ENCODE measurements at places on chromosomes 12 and 14.
A peak's percentile ranks its signal among the peaks of the same experiment; 100 is the strongest.

- no peak for DNase-seq
Measured at GRCh38 chr14:44613061-44613712, 106.1 kb upstream of the FSCB start.

- no peak for DNase-seq
Measured at GRCh38 chr12:77766224-77766623, 64.5 kb upstream of the NAV3 start.

DNA sequence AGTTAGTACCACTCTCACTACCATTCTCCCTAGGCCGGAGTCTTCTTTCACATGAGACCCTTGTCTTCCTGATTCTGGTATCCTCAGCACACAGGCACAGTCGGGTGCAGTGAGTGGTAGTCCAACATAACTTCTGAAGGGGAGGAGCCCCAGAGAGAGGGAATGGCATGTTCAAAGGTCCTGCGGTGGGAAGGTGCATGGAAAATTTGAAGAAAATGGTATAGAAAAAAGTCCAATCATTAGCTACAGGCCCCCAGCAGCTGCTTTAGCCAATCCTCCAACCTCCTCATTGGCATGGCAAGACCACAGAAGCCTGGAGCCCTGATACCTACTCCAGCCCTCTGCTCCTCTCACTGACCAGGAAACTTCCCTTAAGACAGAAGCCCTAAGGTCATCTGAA lies 96.6 kb downstream of the ZFP36L1 start:
- DNase-seq, result no peak

DNA sequence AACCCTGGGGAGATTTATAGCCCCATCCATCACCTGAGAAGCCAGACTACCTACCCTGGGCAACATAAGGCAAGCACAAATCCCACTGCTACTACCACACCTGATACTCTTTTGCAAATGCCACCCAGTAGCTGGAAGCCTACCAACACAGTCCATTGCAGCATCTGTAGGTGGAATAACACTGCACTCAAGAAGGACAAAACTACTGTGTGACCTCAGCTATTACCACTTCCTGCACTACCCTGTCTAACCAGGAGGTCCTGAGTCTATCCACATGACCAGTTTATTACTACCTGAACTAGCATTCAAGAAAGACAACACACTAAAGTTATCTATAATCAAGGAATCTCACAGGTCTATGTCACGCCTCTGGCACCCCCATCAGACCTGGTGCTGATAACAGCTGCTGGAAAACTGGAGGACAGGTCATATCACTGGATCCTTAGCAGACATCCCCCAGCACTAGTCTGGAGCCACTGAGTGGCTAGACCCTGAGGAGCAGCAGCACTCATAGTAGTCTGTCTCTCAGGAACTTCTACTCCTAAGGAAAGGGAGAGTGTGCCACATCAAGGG lies 2.9 kb upstream of the CLEC1A start:
- no peak for DNase-seq

DNA sequence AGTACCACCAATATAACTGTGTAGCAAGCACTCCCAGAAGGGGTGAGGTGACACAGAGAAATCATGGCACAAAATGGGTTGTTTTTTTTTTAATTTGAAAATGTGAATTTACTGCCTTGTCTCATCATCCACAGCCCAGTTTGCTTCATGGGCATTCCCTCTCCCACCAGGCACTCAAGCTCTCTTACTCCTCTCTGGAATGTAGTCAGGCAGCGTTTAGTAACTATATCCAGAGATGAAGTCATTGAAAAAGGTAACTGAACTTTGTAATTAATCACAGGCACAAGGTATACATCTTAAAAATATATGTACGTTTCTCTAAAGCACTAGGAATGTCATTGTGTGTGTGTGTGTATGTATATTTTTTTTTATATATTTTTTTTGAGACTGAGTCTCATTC lies 91.4 kb downstream of the FAR2 start:
- DNase-seq, result no peak

- no peak for DNase-seq
Measured at GRCh38 chr12:130460611-130461446, 123.1 kb downstream of the PIWIL1 start.

DNA sequence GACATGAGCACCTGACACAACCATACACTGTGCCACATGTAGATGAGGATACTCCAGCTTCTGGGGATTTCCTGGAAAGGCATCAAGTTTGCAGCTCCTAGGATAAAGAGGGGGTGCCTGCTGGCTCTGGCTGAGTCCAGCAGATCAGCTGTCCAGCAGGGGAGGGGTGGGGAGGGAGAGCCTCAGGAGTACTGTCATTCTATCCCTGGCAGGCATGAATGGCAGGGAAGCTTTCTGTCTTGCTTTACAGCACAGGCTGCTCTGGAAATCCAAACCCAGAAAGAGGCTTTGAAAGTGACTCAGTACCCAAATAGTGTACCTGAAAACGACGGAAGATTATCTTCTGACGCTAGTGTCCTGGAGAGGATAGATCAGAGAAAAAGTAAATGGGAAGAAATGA lies 32.2 kb downstream of the SLC8A3 start:
- DNase-seq, result no peak

DNA sequence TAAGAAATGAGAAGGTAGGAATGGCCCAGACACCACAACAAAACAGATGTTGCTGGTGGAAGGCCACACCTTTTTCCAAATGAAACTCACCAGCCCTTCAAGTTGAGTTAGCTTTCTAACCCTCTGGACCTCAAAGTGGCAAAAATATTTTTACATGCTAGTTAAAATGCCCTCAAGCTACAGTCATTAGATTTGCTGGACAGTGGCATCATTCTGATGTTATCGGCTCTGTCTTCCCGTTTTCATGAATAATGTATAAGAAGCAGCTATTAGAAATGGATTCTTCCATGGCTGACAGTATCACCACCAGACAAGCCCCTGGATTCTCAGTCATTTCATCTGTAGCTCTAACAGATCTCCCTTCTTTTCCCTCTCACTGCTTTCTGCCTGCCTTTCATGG lies 37.1 kb upstream of the PLXNC1 start:
- DNase-seq, result no peak

- DNase-seq, result no peak
Measured at GRCh38 chr14:105471823-105472485, 2.7 kb upstream of the CRIP2 start.

- DNase-seq, result no peak
Measured at GRCh38 chr14:24847568-24848095, 202.3 kb downstream of the STXBP6 start.

GRCh38 chr12:118183711-118184110 lies 47.8 kb downstream of the PEBP1 start:
- DNase-seq, result no peak

DNA sequence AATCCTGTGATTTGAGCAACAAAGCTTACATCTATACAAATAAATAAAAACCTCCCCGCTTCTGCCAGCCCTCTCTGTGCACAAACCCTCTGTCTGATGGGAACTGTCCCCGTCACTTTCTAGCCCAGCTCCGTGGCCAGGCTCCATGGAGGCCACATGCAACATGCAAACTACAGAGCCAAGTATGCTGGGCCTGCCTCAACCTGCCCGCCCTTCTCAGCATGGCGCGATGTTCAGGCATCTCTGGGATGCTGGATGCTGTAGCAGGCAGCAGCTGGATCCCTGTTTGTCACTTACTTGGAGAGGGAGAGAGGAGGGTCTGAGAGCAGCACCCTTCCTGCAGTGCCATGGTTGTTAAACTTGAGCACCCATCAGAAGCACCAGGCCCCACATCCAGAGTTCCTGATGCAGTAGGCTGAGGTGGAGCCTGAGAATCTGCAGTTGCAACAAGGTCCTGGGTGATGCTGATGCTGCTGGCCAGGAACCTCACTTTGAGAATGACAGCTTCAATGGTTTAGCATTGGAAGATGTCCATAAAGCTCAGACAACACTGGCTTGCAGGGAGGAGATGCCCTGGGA lies 32.4 kb downstream of the CLMN start:
- no peak for DNase-seq

GRCh38 chr14:102087762-102088011 lies 843 bp upstream of the HSP90AA1 start:
- no peak for DNase-seq

- no peak for DNase-seq
Measured at GRCh38 chr12:116996621-116997020, 85.9 kb downstream of the FBXW8 start.

GRCh38 chr12:49507139-49507538 lies 31.7 kb upstream of the KCNH3 start:
- DNase-seq, result no peak

- no peak for DNase-seq
Measured at GRCh38 chr12:31297572-31298514, 28.1 kb downstream of the SINHCAF start.

- peak; percentile 65 for DNase-seq
Measured at GRCh38 chr12:49094160-49094974, at the start of gene DHH. Gene DHH, minus strand, starts transcription at chr12:49094801. Its CDS starts 289 bp downstream, at chr12:49094512.

GRCh38 chr12:6387541-6387940 lies 3.6 kb downstream of the LTBR start:
- no peak for DNase-seq

GRCh38 chr12:52403561-52403960 lies 2.6 kb downstream of the KRT82 start:
- no peak for DNase-seq

DNA sequence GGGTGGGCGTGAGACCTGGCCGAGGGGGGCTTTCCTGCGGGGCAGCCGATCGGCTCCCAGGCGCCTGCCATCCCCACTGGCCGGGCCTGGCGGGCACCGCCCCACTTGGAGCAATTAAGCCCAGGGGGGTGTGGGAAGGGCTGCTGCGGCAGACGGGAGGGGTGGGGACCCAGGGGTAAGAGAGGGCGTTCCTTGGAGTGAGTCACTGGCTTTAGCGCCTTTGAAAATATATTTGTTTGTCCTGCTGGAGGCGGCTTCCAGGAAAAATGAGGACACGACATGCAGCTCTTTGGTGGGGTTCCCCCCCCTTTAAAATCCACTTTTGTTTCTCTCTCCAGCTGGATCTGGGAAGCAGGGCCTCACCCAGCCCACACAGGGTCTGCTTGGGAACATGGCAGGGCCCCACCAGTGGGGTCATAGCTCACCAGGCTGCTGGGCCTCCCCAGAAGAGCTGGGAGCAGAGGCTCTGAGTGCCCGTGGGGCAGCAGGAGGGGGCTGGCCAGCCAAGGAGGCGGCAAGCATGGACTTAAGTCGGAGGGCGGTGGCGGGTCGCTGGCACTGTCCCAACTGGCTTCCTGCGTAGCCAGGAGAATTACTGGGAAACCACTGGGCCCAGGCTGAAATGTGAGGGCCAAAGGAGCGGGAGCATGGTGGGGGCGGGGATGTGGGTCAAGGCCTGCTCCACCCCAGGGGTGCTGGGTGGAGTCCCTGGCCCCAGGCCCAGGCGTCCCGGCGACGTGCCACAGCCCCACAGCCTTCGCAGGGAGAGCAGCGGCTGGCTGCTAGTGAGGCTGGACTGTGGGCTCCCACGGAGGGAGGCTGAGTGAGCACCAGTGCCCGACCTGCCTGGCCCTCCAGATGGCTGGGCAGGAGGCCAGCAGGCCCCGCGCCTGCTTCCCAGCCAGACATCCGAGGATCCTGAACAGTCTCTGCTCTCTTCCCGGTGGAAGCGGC lies 128.0 kb downstream of the RFLNA start:
- peak; percentile 74 for DNase-seq

DNA sequence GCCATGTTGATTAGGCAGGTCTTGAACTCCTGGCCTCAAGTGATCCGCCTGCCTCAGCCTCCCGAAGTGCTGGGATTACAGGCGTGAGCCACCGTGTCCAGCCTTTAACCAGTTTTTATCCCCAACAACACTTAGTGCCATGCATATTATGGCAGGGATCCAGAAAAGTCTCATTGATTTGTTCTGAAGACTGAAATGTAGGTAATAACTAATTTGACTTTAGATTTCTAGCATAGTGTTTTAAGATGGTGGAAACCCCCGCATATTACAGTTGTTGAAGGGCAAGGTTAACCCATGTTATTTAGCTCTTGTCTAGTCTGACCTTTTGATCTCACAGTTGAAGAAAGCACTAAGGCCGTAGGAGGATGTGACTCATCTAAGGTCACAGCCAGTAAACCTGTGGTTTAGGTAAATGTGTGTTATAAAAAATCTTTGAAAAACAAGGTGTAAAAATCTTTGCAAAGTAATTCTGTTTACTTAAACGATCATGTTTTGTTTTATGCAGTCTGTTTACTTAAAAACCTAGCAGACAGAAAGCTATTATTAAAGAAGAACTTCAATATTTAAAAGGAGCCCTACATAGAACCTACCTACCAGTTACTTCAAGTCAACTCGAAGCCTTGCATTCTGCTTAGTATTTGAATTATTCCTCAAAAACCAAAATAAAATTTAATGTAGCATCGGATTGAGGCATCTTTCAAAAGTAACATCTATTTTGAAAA lies 24.8 kb downstream of the BICDL1 start:
- DNase-seq, result no peak

GRCh38 chr12:115324949-115325593 lies 641.1 kb upstream of the TBX3 start:
- DNase-seq, result no peak

DNA sequence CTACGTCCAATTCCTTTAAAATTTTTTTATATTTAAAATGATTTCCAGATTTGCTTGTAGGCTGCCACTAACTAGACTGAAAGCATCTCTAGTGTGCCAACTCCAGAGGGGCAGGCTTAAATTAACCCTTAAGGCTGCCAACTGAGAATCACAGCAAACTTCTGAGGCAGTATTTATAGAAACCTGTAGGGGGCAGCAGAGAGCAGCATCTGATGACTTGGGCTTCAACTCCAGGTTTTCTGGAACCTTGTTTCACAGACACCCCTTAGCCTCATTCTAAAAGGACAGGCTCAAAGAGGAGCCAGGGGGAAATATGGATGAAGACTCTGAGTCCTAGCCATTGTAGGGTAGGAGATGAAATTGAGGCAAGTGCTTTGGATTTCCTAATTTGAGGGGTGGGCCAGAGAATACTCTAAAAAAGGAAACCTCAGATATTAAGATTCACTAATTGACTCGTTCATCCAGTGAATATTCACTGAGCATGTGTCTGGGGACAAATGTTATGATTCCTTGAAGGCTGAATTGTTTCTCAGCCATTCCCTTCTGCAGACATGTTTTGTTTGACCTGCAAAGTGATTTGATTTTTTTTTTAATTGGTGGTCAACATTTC lies 63.3 kb upstream of the HSPB8 start:
- peak; percentile 7 for DNase-seq

GRCh38 chr12:68759852-68760251 lies 13.9 kb downstream of the SLC35E3 start:
- no peak for DNase-seq

DNA sequence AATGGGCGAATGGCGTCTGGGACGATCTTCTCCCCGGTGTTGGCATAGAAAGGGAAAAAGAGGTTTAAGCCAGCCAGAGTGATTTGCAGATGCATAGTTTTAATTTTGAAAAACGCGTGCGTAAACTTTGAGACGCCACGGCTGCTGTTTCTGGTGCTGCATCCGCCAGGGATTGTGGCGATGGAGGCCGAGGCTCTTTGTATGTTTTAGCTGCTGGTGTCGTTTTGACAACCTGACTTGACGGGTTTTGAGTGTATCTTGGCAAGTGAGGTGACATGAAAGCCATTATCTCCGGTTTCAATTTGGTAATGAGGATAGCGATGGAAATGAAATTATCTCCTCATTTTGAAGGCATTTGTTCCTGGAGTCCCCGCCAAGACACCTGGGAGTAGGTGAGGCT lies 1.6 kb downstream of the PTGDR start:
- DNase-seq, result no peak

- no peak for DNase-seq
Measured at GRCh38 chr14:61103541-61104339, 122.7 kb downstream of the SLC38A6 start.
